Liver (tissue), 10 donors: ENCODE measurements at places on chromosomes 2 and 18. TPM values are rescaled to one million over a fixed set of nuclear protein-coding genes. Genes with fewer than 3 reads are reported as not detected.

DNA sequence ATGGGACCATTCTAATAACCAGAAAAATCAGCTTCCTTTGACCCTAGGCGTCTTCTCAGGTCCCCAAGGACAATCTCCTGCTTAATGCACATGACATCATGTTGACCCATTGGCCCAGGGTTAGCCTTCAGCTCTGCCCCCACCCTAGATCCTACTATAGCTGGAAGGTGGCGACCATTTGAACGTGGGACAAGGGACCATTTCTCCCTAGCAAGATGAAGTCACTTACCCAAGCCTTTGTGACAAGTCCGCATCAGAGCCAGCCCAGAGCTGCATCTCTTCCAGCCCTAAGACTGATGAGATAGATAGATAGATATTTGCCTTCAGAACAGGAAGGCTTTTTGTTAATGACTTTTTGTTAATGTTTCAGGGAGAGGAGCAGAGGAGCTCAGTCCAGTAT is 28.2 kb upstream of the TAF1B start:
- no peak overlapping the region for H3K27ac ChIP-seq
- no peaks in the 10 kb centered on the region for H3K4me1 ChIP-seq
- no peaks in the 10 kb centered on the region for H3K27me3 ChIP-seq

DNA sequence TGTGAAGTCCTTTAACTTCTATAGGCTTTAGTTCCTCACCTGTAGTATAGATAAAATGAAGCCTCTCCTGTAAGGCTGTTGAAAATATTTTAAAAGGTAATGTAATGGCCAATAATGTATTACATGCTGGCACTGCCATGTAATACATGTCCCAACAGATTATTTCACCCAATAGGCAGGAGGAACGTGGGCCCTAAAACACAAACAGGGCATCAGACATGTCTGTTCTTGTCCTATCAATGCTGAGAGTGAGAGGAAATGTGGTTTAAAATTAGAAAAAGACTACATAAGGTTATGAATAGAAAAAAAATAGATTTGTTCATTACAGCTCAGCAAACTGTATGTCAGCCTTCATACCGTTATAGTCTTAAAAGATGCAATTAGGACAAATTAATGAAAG is 492.7 kb upstream of the DDX18 start:
- H3K27me3 ChIP-seq = no peaks in the 10 kb centered on the region
- no peak for DNase-seq
- no peaks in the 10 kb centered on the region for H3K36me3 ChIP-seq

DNA sequence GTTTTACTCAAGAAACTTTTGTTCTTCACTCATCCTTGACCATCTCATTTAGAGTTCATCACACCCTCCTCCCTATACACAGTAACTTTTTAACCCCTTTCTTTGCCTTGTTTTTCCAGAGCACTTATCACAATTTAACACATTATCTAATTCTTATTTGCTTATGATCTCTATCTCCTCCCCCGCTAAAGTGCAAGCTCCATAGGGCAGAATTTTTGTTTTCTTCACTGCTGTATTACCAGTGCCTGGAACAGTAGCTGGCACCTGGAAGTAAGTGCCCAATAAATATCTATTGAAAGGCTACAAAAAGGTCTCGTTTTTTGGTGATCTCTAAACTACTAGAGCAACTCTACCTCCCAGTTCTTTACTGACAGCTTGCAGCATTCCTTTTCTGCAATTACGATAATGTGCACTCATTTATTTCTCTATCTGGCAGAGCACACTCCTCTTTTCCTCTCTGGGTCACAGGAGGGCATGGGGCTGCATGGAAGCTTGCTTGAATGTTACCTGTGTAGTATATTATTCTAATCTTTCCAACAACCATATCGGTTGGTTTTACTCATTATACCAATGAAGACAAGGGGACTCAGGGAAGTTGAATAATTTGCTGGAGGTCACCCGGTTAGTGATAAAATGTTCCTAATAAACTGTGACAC is 57.4 kb upstream of the CHST9 start:
- H3K27ac ChIP-seq = no peak overlapping the region
- H3K4me3 ChIP-seq = no peak overlapping the region

- no peak for DNase-seq
- H3K4me1 ChIP-seq = no peaks in the 10 kb centered on the region
- H3K27me3 ChIP-seq = no peaks in the 10 kb centered on the region
- H3K4me3 ChIP-seq = no peak overlapping the region
- no peak overlapping the region for H3K27ac ChIP-seq
- H3K36me3 ChIP-seq = no peaks in the 10 kb centered on the region
Observed at GRCh38 chr18:9854801-9855676, 30.7 kb upstream of the TXNDC2 start.

DNA sequence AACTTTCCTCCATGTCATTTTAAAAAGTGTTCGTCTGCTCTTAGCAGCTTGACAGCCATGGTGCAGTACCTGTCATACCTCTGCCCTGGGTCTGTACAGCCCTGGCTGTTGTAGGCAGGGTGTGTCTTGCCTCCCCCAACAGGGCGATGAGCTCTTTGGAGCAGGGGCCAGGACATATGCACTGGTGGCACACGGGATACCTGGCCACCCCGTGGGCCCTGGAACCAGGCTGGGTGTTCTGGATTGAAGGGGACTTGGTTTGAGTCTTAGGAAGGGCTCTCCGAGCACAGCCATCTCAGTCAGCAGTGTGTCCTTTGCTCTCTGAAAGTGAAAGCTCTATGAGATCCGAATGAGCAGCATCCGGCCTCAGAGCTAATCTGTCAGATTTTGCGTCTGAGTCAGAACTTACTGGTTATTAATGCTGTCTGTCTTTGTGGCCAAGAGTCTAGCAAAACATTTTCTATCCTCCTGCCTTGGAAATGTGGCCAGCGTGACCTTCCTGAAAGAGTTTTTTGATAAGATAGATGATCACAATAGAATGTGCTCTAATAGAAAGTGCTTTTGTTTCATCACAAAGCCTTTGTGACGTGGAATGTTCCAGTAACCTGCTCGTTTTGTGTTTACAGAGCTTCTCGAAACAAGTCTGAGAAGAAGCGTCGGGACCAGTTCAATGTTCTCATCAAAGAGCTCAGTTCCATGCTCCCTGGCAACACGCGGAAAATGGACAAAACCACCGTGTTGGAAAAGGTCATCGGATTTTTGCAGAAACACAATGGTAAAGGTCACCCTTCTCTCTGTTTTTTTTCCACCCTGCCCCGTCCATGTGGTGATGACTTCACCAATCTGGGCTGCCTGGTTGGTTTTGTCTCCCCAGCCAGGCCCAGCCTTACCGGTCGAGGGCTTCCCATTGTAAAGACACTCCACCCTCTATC is 77.3 kb upstream of the RPL31 start:
- peaks cover 1% of the 10 kb centered on the region for H3K36me3 ChIP-seq
- no peak for DNase-seq
- no peaks in the 10 kb centered on the region for H3K4me1 ChIP-seq
- H3K27ac ChIP-seq = peak overlapping the region; percentile 92
- peak overlapping the region; percentile 15 for H3K4me3 ChIP-seq

GRCh38 chr2:121489284-121489683 is 41.4 kb upstream of the RNU4ATAC start:
- DNase-seq = no peak
- no peaks in the 10 kb centered on the region for H3K36me3 ChIP-seq
- H3K27ac ChIP-seq = no peak overlapping the region
- peaks cover 12% of the 10 kb centered on the region for H3K4me1 ChIP-seq
- H3K4me3 ChIP-seq = no peak overlapping the region
- H3K27me3 ChIP-seq = no peaks in the 10 kb centered on the region

- no peak overlapping the region for H3K4me3 ChIP-seq
- peaks cover 17% of the 10 kb centered on the region for H3K4me1 ChIP-seq
- H3K27me3 ChIP-seq = no peaks in the 10 kb centered on the region
- DNase-seq = peak; percentile 81
Observed at GRCh38 chr2:109510136-109511028, 103.4 kb downstream of the SEPTIN10 start.

GRCh38 chr2:233331536-233331935 is 22.8 kb upstream of the DGKD start:
- no peak overlapping the region for H3K4me3 ChIP-seq
- H3K27ac ChIP-seq = peak overlapping the region; percentile 49
- no peaks in the 10 kb centered on the region for H3K4me1 ChIP-seq
- no peaks in the 10 kb centered on the region for H3K27me3 ChIP-seq
- no peaks in the 10 kb centered on the region for H3K36me3 ChIP-seq

GRCh38 chr2:45675263-45675812 is 23.9 kb downstream of the PRKCE start:
- no peak overlapping the region for H3K27ac ChIP-seq
- no peaks in the 10 kb centered on the region for H3K27me3 ChIP-seq
- no peaks in the 10 kb centered on the region for H3K4me1 ChIP-seq
- no peaks in the 10 kb centered on the region for H3K36me3 ChIP-seq
- DNase-seq = no peak

GRCh38 chr18:75280427-75281280 is 70.1 kb downstream of the TSHZ1 start:
- no peaks in the 10 kb centered on the region for H3K36me3 ChIP-seq
- H3K4me1 ChIP-seq = no peaks in the 10 kb centered on the region
- H3K4me3 ChIP-seq = no peak overlapping the region

DNA sequence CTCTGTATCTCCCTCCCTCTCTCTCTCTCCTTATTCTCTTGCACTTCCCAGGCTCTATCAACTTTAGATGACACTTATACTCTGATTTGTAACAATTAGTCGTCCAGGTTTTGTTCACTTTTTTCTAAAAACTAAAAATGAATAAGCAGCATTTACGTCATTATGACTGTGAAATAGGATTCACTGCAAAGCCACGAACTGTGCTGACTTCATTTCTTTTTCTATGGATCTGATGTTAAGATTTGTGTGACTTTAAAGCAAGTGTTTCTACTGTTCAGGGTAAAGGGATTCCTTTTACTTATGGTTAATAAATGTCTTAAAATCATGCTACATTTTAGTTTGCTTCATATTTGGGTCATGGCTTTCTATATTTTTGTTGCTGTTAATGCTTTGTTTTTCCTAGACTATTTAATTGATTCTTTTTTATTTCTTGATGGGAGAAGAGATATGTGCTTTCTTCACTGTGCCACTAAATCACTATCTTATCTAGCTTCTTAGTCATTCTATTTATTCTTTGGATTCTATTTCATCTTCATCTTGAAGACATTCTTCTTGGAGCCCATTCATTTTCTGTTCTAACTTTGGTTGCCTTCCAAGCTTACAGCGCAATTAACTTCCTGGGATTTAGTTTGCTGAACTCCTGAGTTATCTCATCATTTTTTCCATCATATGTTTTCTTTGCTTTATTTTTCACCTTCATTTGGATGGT is 480.4 kb upstream of the TRIB2 start:
- H3K36me3 ChIP-seq = no peaks in the 10 kb centered on the region
- H3K27me3 ChIP-seq = no peaks in the 10 kb centered on the region
- no peak overlapping the region for H3K27ac ChIP-seq
- H3K4me3 ChIP-seq = no peak overlapping the region
- DNase-seq = no peak
- no peaks in the 10 kb centered on the region for H3K4me1 ChIP-seq

- no peak overlapping the region for H3K27ac ChIP-seq
- no peak overlapping the region for H3K4me3 ChIP-seq
- no peaks in the 10 kb centered on the region for H3K36me3 ChIP-seq
- H3K27me3 ChIP-seq = no peaks in the 10 kb centered on the region
Observed at GRCh38 chr2:88196490-88197087, 26.4 kb downstream of the THNSL2 start.

DNA sequence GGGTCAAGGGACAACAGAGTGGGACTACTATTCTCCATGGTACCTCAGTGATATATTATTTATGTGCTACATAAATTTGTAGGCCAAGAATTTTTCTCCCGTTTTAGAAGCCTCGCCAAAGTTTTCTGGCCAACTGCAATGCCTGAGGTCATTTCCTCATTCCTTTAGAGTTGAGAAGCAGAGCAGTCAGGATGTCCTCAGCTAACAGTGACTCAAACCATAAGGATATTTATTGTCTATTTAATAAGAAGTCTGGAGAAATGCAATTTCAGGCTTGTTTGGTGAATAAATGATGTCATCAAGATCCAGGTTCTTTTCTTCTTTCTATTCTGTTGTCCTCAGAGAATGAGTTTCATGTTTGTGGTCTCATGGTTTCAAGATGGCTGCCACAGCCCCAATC is 91.0 kb downstream of the ADCYAP1 start:
- no peaks in the 10 kb centered on the region for H3K4me1 ChIP-seq
- H3K27ac ChIP-seq = no peak overlapping the region
- H3K4me3 ChIP-seq = no peak overlapping the region
- DNase-seq = no peak
- no peaks in the 10 kb centered on the region for H3K36me3 ChIP-seq
- no peaks in the 10 kb centered on the region for H3K27me3 ChIP-seq

GRCh38 chr2:39725401-39725800 is 53.7 kb downstream of the THUMPD2 start:
- H3K27ac ChIP-seq = no peak overlapping the region
- no peak for DNase-seq
- no peaks in the 10 kb centered on the region for H3K36me3 ChIP-seq
- no peaks in the 10 kb centered on the region for H3K27me3 ChIP-seq
- H3K4me3 ChIP-seq = no peak overlapping the region
- no peaks in the 10 kb centered on the region for H3K4me1 ChIP-seq

DNA sequence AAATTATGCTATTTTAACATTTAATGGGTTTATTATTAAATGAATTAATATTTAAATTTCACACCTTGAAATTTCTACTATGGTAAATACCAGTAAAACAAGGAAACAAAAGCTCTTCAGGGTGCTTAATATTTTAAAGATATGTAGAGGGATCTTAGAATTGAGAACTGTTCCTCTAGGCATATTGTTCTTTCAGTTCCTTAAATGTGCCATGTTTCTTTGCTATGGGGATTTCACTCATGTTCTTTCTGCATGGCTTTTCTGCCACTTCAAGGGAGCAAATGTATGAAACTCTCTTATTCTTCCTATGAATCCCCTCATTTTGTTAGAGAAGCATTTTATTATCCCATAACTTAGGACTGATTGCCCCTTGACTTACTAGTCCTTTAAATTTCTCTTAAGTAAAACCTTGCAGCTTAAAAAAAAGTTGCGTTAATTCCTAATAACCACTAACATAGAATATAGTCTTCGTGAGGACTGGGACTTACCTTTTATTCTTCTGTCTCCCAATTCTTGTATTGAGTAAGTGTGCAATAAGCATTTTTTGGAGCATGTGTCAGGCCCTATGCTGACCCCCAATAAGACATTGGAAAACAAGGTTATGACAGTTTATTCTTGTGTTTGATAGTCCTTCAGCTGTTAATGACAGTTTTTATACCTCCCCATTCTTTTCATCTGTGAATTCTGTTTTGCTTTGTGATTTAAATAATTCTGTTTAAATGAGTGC is 95.7 kb downstream of the BIRC6 start:
- no peak for DNase-seq
- H3K4me3 ChIP-seq = no peak overlapping the region
- H3K36me3 ChIP-seq = peaks cover 8% of the 10 kb centered on the region

Gene EFR3B
- 0.33 TPM for total RNA-seq

Gene PAX3
- not detected for total RNA-seq

Gene PDK1
- total RNA-seq = 7.7 TPM

Gene AGBL5
- total RNA-seq = 4.7 TPM

Gene FIGN
- total RNA-seq = 4.9 TPM

Gene CCT7
- total RNA-seq = 106 TPM

Gene CTAGE1
- total RNA-seq = not detected

Gene STEAP3
- 44.4 TPM for total RNA-seq

Gene ANKRD23
- total RNA-seq = 1.4 TPM
